ENCODE measurements at places on chromosomes 12 and 14. TPM values are rescaled to one million over a fixed set of nuclear protein-coding genes. Genes with fewer than 3 reads are reported as not detected.
A peak's percentile ranks its signal among the peaks of the same experiment; 100 is the strongest.

DNA sequence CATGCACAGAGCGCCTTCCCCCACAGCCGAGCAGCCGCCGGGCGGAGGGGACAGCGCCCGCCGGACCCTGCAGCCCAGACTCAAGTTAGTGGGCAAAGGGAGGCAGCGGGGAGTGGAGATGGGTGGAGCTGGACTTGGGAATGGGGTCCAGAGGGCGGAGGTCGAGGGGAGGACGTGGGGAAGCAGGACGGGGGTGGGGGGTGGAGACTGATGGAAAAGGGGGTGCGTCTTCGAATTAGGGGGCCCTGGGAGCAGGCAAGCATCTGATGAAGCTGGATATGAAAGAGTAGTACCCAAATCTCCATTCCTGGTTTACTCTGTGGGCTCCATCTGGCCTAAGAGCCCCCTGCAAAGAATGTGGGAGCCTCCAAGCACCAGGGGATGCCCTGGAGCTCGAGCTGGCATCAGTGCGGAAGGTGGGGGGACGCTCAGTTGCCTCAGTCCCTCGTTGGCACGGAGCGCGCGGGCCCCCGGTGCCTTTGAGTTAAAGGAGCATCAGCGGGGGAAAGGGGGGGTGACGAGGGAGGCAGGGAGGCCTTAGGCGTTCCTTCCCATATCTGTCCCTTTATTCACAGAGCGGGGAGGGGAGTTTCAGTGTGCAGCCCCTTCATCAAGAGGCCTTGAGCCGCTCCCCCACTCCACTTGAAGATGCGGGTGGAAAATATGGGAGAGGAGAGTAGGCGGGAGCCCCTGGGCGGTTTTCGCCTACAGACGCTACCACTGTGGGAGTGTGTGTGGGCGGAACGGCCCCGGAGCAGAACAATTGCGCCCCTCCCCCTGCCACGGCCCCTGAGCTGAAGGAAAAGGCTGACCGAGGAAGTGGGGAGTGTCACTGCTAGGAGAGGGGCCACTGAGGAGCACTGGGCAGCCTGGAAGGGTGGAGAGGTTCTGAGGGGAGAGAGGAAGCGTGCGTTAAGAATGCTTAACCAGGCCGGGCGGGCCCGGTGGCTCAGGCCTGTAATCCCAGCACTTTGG is 644 bp downstream of the NAB2 start:
- DNase-seq = no peak

DNA sequence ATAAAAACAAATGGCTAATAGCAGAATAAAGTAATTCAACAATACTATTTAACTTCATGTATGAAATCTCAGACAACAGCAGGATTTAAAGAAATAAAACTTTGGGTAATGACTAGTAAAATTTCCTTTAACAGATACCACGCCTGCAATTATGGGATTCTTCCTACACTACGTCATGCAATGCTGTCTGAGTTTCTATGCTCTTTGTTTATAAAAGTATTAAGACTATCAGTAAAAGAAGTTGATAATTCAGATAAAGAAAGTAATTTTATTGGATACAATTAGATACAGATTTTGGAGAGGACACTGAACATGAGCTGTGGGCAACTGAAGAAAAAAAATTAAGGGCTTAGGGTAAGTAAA is 308.4 kb upstream of the LRFN5 start:
- DNase-seq = no peak

The PLEKHH1 gene
- total RNA-seq = 0.50 TPM

DNA sequence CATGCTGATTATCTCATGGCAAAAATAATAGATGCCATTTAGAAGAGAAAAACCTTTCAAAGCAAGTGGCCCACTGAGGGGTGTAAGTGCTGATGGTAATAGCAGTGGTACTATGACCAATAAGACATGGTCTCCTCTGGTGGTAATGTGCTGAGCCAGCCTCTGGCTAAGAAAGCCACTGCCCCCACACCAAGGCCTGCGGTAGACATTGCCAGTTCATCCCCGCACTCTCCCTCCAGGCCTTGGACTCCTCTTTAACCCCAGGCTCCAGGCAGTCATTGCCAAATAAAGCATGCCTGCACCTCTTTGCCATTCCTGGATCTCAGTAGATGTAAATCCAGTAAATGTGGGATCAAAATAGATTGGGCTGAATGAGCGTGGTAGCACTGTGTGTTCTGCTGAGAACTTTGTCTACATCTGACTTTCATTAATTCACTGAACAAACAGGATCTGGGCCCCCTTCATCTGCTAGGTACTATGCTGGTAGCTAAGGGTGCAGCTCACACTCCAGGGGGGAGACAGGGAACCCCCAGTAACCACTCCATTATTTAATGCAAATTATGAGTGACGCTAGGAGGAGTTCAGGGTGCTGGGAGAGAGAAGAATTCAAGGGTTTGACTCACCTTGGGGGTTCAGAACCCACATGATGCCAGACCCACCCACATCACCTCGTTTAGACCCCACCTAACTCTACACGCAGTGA is 89.3 kb downstream of the BCL11B start:
- no peak for DNase-seq

The DTX1 gene
- total RNA-seq = not detected

The SERPINA1 gene
- not detected for total RNA-seq

DNA sequence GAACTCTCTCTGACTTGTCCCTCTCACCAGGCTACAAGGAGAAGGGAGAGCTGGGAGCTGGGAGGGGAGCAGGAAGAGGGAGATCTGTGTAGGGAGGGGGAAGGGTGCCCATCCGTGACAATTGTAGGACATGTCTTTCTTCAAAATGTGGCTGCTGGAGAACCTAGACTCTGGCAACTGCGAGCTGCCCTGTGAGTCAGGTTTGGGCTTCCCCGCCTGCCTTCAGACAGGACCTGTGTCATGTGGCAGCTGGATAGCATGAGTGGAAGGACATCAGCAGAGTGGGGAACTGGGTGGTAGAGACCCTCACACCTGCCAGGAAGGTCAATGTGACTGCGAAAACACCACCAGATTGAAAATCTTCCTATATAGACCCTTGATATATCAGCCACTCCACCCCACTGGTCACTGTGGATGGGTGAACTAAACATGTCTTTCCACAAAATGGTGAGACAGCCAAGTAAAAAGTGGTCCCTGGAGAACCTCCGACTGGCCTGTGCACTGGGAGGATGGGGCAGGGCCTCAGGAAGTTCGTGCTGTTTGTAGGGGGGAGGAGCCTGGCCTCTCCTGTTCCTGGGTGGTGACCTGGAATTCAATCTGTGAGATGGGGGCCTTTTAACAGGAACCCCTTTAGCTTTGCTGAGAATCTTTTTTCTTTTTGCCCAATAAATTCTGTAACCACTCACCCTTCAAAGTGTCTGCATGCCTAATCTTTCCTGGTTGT is 62.2 kb upstream of the CAPRIN2 start:
- DNase-seq = peak; percentile 62

GRCh38 chr12:117045160-117046010 is 53.8 kb downstream of the TESC start:
- DNase-seq = no peak

- DNase-seq = no peak
Observed at GRCh38 chr12:13165617-13166041, 30.9 kb upstream of the EMP1 start.

DNA sequence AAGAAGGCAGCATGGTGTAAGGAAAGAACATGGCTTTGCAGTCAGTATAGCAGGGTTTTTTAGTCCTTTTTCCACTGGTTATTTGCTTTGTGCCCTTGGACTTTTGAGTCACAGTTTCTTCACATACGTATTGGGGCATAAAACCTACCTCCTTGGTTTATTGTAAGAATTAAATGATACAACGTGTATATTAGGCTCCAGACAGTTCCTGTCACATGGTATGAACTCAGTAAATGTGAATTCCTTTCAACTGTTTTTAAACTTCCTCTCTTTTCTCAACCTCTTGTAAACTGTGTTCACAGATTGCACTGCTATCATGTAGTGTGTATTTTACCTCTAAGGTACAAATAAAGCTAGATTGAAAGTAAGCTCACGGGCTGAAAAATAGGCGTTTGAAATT is 29.5 kb downstream of the MSRB3 start:
- no peak for DNase-seq

GRCh38 chr12:118189741-118190191 is 53.8 kb downstream of the PEBP1 start:
- DNase-seq = no peak

DNA sequence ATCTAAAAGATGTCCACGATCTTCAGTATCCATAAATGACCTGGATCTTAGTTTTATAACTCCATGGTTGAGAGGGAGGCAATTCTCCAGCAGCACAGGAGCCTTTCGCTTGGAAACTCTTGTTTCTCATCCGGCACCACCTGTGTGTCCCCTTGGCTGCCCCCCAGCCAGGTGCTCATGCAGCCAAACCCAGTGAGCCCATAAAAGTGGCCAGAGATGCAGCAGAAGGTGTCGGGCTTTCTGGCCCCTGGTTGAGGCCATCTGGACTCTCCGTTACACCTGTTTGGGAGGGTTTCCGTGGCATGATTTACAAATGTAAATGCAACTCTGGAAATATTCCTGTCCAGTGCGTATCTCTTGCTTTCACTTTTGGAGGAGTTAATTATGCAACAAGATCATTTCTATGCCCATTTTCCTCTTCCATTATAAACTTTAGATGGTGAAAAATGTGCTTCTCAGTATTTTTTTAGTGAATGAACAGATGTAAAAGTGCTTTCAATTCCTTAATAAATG is 291.1 kb downstream of the DIO2 start:
- DNase-seq = no peak
